ENCODE measurements at places on chromosomes 1 and 21.

- DNase-seq, result peak; percentile 15
These were observed 104.9 kb upstream of the TMPRSS2 start for GRCh38 chr21:41612674-41613532.

GRCh38 chr1:116910379-116911187 lies 867 bp downstream of the PTGFRN start:
- DNase-seq, result no peak

DNA sequence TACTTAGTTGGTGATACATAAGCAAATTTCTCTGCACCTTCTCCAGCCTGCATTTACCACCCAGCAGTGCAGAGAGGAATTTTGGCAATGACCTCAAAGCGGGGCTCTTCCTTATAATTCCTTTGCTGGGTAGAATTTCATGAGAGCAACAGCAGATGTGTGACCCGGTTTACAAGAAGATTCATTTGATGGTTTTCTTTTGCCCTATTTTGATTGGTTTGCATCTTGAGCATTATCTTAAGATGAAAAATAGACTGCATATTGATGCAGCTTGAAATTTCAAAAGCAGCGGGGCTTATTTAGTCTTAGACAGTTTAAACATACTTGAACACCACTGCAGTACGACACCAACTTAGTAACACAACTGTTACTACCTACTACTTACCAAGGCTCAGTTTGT lies 378.9 kb downstream of the TTLL7 start:
- DNase-seq, result no peak

DNA sequence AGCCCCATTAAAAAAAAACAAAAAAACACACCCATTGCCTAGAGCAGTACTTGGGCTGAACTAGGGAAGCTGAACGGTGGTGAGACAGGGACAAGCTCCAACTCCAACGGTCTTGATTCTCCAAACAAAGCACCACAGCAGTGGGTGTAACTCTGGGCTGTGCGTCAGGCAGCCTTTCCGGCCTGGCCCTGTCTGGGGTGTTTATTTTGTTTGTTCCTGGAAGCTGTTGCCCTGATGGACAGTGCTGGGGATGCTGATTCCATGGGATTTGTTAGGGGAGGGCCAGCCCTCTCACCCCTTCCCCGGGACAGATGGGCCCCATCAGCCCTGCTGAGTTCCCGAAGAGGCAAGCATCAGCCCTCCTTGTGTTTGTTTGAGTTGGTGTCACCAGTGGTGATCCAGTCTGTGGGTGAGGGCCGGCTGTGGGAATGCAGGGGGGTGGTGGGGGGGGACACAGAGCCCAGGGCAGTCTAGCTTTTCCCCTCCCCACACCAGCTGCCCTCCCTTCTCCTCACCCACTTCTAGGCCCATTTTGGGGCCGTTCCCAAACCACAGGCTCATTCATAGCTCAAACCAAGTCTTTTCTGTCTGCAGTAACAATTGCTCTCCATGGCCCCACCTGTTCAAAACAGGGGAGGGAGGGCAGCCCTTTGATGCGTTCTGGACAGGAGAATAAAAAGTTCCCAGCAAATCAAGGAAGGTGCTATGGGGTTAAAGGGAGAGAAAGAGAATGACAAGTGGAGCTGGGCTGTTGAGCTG lies 4.5 kb downstream of the WNT2B start:
- DNase-seq, result no peak

GRCh38 chr1:34806396-34806795 lies 13.6 kb downstream of the GJA4 start:
- DNase-seq, result no peak

DNA sequence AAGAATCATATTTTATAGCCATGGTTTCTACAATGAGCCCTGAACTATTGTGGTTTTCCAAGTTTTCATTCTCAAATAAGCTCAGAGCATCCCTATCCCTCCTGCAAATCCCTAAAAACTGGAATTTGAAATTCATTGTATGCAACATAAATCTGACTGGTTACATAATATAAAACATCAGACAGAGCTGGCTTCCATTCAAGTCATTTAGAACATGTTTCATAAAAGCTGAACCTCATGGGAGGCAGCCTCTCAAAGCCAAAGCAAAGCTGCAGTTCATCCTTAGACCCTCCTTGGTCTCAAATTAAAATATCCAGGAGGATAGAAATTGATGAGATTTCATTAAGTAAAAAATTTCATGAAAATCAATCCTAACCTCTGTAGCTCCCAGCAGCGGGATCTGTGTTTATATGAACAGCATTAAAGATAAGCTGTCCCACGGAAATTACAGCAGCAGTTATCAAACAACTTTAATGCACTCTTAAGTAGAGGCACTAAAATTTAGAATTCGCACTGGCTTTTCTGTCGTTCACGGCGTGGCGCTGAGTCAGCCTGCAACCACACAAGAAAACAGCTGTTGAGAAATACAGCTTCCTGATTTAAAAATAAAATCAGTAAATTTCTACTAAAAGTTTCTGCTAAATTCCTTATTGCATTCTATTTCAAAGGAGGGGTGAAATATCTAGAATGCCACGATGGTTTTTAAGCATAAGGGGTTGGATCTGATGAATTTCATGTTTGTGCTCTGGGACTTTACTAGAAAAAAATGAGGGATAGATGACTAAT lies 99.9 kb upstream of the TIAM1 start:
- DNase-seq, result no peak

- DNase-seq, result no peak
These were observed 6.0 kb upstream of the AGO1 start for GRCh38 chr1:35876988-35877387.

GRCh38 chr21:42079008-42079938 lies 8.2 kb downstream of the UMODL1 start:
- no peak for DNase-seq

DNA sequence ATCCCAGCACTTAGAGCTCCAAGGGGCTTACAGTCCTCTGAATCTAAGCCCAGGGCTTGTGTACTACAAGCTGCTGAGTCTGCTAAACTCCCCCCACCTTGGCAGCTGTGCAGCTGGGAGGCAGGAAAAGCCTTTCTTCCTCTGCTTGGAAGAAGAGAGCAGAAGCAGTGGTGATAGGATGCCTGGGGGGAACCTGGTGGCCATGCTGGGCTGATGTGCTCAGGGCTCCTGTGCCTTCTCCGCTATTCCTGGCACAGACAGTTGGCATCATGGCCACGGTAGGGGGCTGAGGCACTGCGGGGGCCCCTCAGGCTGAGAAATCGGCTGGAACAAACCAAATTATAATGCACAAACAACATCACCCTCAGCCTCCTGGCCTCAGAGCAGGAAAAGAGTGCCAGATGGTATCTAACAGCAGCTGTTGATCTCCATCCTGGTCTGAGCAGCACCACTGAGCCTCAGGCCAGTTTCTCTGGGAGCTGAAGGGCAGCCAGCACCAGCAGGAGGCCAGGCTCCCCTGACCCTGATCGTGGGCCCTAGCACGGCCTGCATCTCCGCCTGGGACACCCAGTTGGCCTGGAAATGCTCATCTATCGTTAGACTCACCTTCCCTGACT lies 35.8 kb downstream of the ECE1 start:
- no peak for DNase-seq

DNA sequence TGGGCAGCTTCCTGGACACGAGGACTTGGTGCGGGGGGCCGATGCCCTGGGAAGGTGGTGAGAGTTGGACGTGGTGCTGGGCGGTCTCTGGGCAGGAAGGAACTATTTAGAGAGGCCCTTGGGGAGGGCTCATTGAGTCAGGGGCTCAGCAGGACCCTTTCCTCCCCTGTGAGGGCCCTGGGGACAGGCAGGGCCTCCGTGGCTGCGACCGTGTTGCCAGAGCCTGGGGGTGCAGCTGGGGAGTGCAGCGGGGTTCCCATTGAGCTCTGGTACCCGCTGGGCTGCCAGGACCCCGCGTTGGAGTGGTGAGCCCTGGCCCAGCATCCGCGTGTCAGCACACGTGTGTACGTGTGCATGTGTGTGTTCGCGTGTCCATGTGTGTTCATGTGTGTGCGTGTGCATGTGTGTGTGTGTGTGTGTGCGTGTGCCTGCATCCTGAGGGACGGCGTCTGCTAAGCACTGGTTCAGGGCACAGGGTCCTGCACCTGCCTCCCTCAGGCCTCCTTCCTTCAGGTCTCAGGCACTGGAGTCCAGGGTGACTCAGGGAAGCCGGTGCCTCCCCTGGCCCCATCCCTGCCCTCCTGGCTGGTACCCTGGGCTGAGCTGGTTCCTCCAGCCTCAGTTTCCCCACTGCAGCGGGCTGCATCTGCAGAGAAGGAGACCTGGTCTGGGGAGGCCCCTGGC lies 10.7 kb downstream of the RNF223 start:
- no peak for DNase-seq

DNA sequence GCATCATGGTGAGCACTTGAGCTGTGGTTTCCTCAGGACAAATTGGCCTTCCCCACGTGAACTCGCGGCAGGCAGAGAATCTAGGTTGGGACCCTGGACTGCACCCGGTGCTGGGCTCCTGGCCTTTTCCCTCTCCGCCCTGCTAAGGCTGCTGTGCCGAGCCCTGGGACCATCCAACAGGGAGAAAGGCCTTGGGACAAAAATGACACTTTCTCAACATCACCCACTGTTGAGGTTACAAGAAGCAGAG lies 9.2 kb upstream of the UMODL1 start:
- DNase-seq, result no peak

DNA sequence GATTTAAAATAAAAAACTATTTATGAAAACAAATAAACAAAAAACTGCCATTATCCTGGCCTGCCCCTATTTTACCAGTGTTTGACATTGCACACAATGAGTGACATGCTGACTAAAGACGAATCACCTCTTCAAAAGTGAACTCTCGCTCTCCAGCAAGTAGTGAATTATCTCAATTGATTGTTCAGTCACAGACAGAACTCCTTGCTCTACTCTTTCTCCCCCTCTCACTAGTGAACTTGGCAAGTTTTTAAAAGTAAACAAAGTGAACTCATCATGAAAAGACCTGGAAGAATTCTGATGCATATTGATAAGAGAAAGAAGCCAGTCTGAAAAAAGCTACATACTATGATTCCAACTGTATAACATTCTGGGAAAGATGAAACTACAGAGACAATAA lies 4.7 kb upstream of the C1orf52 start:
- DNase-seq, result no peak
